ENCODE measurements at places on chromosomes 16 and 17.

DNA sequence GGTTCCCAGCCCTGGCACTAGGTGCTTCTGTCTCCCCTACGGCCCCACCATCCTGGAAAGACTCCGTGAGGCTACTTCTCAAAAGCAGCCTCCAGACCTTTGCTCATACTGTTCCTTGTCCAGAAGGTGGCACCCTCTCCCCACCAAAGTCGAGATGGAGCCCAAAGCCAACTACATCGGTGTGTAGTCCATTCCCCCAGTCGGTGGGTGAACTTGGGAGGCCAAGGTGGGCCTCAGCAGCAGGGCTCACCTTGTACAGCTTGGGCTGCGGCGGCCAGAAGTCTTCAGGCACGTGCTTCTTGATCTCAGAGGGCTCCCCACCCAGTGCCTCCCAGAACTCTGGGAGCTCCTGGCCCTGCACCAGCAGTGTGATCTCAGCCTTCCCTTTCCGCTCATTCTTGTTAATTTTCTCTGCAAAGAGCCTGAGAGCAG lies 10.2 kb downstream of the FLII start:
- peak; percentile 48 for DNase-seq

DNA sequence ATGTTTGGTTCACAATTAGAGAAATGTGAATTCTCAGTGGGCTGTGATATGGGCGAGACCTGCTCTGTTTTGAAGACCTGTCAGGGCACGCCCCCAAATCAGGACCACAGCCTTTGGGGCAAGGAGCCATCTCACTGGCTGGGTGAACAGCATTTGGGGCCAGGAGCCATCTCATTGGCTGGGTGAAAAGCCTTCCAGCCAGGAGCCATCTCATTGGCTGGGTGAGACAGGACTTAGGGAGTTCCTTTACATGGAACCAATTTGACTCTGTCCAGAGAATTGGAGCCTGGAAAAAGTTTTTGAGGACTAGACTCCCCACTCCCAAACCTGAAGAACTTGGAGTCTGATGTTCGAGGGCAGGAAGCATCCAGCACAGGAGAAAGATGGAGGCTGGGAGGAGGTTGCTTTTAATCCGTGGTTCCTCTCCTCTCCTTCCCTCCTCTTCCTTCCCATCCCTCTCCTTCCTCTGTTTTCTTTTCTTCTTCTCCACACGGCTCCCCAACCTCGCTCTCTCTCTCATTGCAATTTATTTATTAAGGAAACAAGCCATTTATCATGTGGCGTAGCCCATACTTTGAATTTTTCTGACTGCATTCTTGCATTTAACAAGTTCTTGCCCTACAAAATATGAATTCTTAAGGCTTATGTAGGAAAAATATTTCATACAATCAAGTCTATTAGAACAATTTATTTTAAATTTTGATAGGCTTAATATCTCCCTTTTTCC lies 19.7 kb downstream of the FOXL1 start:
- no peak for DNase-seq

GRCh38 chr16:81556715-81557284 lies 112.2 kb downstream of the CMIP start:
- DNase-seq: no peak

DNA sequence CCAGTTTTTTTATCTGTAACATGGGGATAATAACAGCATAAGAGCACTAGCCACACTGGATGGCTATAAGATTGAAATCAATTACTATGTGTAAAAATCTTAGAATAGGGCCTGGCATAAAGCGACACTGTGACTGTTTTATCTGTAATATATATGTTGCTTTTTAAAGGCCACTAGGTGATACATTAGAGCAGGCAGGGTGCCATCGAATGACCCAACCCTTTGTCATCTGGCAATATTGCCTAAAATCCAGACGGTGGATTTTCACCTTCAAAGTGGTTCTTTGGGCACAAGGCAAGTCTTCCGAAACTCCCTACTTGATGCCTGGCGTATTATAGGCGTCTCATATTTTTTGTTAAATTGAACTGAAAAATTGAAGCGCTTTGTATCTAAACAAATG lies 69.1 kb downstream of the PRKCA start:
- DNase-seq: no peak

DNA sequence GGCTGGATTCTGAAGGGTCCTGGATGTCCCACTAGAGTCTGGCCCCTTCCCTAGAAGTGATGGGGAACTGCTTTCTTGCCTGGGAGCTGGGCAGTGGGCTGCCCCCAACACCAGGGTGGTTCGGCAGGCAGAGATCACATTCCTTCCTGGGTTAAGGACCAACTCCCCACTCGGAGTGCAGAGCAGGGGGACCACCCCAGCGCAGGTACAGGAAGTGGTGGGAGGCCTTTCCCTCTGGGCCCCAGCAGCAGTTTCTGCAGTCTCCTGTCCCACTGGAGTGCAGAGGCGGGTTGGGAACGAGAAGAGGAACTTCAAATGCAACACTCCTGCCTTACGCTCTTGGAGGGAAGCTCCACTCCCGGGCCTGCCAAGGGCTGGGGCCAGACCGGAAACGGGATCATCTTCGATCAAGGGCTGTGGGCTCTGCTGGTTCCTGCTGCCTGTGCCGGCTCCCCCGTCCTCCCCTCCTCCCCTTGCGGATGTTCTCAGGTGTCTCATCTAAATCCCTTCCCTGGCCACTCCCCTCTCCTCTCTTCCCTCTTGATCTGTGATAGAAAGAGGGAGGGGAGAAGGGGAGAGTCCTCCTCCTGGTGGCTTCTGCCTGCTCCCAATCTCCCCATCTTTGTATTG lies 9.0 kb upstream of the NGFR start:
- DNase-seq: no peak

DNA sequence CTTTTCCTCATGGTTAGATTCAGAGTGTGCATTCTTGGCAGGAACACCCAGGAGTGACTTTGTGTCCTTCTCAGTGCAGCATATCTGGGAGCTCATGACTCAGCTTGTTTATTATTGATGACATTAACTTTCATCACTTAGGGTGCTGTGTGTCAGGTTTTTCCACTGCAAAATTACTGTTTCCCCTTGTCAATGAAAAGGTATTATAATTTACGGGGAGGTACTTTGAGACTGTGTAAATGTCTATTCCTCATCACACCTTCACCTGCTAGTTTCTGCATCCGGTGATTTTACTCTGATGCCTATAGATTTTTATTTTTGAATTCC lies 50.5 kb downstream of the WWP2 start:
- DNase-seq: no peak

- no peak for DNase-seq
Measured at GRCh38 chr16:57530522-57531252, 5.7 kb downstream of the CCDC102A start.

- DNase-seq: no peak
Measured at GRCh38 chr16:47228241-47228640, 84.5 kb upstream of the NETO2 start.

DNA sequence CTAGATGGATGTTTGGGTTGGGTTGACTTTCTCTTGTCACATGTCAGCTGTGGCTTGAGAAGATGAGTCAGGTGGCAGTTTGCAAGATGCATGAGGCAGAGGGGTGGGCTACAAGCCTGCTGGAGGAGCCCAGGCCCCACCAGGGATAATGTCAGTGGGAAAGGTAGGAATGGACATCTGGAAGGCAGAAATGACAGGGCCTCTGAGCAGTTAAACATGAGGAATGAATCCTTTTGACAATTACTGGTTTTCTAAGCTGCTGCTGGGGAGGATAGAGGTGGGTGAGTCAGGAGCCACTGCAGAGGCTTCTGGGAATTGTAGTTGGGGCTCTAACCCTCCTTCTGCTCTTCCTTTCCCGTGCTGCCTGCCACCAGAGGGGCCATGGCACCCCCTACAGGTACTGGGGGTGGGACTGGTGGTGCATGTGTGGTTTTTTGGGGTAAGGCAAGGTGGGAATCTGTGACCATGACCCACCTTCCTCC lies 15.7 kb downstream of the SLC52A1 start:
- no peak for DNase-seq

GRCh38 chr16:72164691-72165090 lies 7.3 kb downstream of the PMFBP1 start:
- no peak for DNase-seq

GRCh38 chr17:71032746-71033273 lies 863.5 kb downstream of the KCNJ2 start:
- peak; percentile 49 for DNase-seq

GRCh38 chr16:15641753-15642556 lies 999 bp downstream of the MARF1 start:
- no peak for DNase-seq

- no peak for DNase-seq
Measured at GRCh38 chr17:80995131-80995530, 3.5 kb downstream of the CHMP6 start.

GRCh38 chr17:21240369-21241055 lies 12.7 kb downstream of the NATD1 start:
- no peak for DNase-seq

GRCh38 chr16:83813823-83814658 lies 6.3 kb downstream of the HSBP1 start:
- DNase-seq: peak; percentile 53

Data from NCI-H1092 (cell line).